ENCODE measurements at places on chromosomes 12 and 14. TPM values are rescaled to one million over a fixed set of nuclear protein-coding genes. Genes with fewer than 3 reads are reported as not detected.

The KLRG1 gene
- total RNA-seq = not detected

- H3K4me1 ChIP-seq = no peaks in the 10 kb centered on the region
- H3K27me3 ChIP-seq = peaks cover 14% of the 10 kb centered on the region
- DNase-seq = no peak
- H3K4me3 ChIP-seq = no peak overlapping the region
- no peak overlapping the region for H3K27ac ChIP-seq
These were observed 41.1 kb downstream of the GRIP1 start for GRCh38 chr12:66637699-66638301.

DNA sequence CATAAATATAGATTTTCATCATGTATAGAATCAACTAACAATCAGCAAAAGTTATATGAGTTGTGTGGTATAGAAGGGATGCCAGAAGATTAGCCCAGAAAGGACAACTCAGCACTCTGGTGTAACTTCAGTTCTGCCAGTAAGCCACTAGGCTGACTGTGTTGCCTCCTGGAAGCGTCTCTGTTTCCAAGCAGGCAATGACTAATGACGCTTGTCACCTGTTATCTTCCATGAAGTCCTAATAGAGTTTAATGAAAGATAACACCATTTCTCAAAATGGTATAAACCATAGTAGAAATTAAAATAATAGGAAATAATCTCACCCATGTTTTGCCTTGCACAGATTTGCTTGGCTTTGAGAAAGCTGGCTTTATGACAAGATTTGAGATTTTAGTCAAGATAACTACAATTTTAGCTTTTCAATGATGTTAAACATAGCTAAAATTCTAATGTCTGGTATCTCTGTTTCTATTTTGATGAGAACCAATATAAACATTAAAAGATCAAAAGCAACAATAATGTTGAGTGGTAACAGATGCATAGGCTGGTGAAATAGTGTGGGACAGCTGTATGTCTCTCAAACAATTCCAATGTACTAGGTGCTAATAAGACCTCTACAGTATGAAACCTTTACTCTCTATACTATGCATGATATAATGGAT, 9.0 kb upstream of the RNU6-7 start:
- H3K4me1 ChIP-seq = peaks cover 8% of the 10 kb centered on the region
- no peak for DNase-seq
- no peak overlapping the region for H3K4me3 ChIP-seq
- H3K27me3 ChIP-seq = peaks cover 10% of the 10 kb centered on the region
- H3K27ac ChIP-seq = no peak overlapping the region

- no peaks in the 10 kb centered on the region for H3K36me3 ChIP-seq
- H3K4me1 ChIP-seq = no peaks in the 10 kb centered on the region
- H3K4me3 ChIP-seq = peak overlapping the region; percentile 55
- no peak overlapping the region for H3K27ac ChIP-seq
These were observed 42.8 kb downstream of the PRICKLE1 start for GRCh38 chr12:42546709-42547108.

The AICDA gene
- total RNA-seq = not detected

DNA sequence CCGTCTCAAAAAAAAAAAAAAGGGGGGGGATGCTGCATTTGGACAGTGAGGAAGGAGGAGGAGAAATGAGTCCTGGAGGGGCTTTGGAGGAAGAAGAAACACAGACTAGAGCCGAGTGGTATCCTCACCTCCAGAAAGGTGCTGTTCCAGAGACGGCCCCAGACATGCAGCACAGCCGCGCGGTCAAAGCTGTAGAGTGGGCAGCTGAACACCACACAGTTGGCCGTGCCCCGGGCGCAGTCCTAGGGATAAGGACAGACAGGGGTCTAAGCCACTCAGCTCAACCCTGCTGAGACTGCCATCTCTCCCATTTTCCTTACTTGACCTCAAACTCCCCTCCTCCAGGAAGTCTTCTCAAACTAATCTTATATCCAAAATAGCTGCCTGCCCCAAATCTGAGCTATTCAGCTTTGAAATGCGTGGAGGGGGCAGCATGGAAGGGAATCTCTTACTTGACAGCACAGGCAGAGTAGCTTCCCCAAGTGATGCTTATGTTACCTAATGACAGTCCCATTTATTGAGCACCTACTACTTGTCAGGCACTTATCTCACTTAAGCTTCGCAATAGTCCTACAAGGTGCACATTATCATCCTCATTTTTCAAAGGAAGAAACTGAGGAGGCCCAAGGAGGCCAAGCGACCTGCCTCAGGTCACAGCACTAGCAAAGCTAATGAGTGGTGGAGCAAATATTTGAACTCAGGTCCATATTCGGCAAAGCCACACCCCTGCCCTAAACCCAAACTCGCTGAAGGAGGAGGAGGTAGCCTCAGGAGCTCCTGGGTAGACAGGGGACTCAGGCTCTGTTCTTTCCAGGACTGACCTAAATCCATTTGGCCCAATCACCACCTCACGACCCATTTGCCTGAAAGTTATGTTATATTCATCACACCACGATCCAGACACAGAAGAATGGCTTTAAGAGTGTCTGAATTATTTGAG, 18.7 kb downstream of the ITGA7 start:
- H3K36me3 ChIP-seq = no peaks in the 10 kb centered on the region
- no peak overlapping the region for H3K4me3 ChIP-seq
- H3K27ac ChIP-seq = no peak overlapping the region
- no peaks in the 10 kb centered on the region for H3K4me1 ChIP-seq
- peaks cover 15% of the 10 kb centered on the region for H3K27me3 ChIP-seq

The PTPRR gene
- 1.3 TPM for total RNA-seq

GRCh38 chr14:23610815-23611289, 25.3 kb upstream of the DHRS2 start:
- H3K27me3 ChIP-seq = peaks cover 40% of the 10 kb centered on the region
- no peak overlapping the region for H3K4me3 ChIP-seq
- H3K27ac ChIP-seq = no peak overlapping the region

GRCh38 chr12:8556531-8557097, 15.9 kb upstream of the CLEC4E start:
- H3K27me3 ChIP-seq = peaks cover 6% of the 10 kb centered on the region
- H3K4me1 ChIP-seq = peaks cover 7% of the 10 kb centered on the region
- no peak overlapping the region for H3K4me3 ChIP-seq
- no peaks in the 10 kb centered on the region for H3K36me3 ChIP-seq
- H3K27ac ChIP-seq = no peak overlapping the region

The PLEKHD1 gene
- 0.05 TPM for total RNA-seq

The GPR84 gene
- total RNA-seq = not detected

GRCh38 chr14:89308232-89308959, 108.6 kb downstream of the FOXN3 start:
- H3K36me3 ChIP-seq = no peaks in the 10 kb centered on the region
- H3K4me1 ChIP-seq = peaks cover 48% of the 10 kb centered on the region
- no peak overlapping the region for H3K4me3 ChIP-seq
- DNase-seq = peak; percentile 11
- H3K27me3 ChIP-seq = peaks cover 1% of the 10 kb centered on the region
- H3K27ac ChIP-seq = peak overlapping the region; percentile 46

DNA sequence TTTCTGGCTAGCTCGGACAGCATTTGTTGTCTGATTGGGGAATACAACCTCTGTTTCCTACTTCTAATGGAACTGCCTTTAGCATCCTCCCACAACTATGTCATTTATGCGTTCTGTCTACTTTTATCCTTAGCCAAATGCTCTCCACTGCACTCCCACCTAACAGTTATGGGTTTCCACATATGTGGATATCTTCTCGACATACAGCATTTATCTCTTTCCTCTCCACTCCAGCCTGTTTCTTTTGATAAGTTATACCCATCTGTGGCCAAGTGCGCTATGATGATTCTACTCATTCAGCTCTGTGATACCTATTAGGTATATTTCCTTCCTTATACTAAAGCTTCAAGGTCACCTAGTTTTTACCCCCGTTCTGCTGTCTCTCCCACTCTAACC, 122.2 kb upstream of the NAP1L1 start:
- H3K4me1 ChIP-seq = peaks cover 5% of the 10 kb centered on the region
- H3K27me3 ChIP-seq = no peaks in the 10 kb centered on the region
- DNase-seq = no peak
- H3K27ac ChIP-seq = no peak overlapping the region

DNA sequence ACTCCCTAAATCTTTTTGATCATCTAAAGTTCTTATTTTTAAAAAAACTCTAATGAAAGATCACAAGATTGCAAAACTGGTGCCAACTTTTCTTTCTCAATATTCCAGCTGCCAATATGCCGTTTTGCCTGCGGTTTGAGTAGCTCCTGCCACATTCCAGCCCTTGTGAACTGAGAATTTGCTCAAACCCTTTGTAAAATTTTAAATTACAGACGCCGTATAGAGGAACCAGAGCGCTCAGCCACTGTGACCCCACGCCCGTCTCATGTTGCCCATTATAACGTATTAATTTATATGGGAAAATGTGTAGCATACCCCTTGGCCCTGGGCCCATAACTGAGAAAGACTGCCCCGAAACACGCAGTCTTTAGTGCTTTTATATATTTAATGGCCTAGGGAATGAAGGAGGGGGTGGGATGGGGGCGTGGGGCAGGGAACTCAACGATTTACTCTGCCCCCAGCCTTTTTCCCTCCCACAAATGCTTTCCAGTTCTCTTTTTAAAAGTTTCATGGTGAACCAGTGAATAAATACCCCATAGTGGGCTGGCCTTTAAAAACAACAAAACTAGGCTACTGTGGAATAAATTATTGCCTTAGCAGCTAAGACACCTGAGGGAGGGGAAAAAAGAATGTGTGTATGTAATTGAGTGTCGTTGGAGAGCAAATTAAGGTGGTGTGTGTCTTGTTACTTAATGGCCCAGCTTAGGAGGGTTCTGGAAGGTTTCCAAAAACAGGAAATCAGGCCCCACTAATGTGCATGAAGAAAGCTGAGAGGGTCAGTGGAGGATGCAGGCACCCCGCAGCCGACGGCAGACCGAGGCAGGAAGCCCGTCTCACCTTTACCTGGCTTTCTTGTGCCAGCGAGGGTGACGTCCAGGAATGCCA, 45.7 kb upstream of the RFLNA start:
- H3K4me1 ChIP-seq = no peaks in the 10 kb centered on the region
- H3K36me3 ChIP-seq = peaks cover 14% of the 10 kb centered on the region
- peaks cover 57% of the 10 kb centered on the region for H3K27me3 ChIP-seq
- no peak overlapping the region for H3K27ac ChIP-seq

DNA sequence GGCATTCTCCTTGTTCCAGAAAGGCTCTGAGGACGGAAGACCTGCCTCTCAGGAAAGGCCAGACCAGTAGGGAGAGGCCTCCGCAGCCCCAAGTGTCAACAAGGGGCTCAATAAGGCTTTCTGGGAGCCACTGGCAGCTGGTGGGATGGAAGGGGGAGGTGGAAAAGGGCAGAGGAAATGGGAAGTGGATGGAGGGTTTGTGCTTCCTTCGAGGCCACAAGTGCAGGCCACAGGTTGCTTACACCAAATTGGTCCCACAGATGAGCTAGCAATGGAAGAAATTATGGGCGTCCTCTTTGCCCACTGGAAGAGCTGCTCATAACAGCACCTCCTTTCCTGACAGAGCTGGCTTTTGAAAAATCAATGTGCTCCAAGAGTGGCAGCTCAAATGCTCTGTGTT, 28.2 kb downstream of the P2RX4 start:
- H3K27ac ChIP-seq = no peak overlapping the region
- no peaks in the 10 kb centered on the region for H3K4me1 ChIP-seq
- H3K4me3 ChIP-seq = no peak overlapping the region
- peaks cover 2% of the 10 kb centered on the region for H3K27me3 ChIP-seq
- H3K36me3 ChIP-seq = peaks cover under 1% of the 10 kb centered on the region

DNA sequence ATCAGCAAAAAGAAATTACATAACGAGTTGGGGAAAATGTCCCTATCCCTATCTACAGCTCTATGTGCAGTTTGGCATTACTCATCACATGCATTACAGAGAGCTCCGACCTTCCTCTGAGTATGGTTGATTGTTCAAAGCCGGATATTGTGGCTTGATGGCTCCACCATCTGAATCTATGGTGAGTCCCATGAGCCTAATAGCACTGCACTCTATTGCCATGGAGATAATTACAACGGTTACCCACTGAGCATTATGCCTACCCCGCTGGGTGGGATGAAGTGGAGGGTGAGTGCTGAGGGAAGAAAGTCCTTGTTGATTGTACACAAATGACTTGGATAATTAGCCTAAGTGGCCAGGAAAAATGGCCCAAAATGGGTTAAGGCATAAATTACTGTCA, 800.5 kb downstream of the NRXN3 start:
- H3K27ac ChIP-seq = no peak overlapping the region
- H3K4me3 ChIP-seq = no peak overlapping the region
- H3K4me1 ChIP-seq = peaks cover 73% of the 10 kb centered on the region
- H3K36me3 ChIP-seq = peaks cover 8% of the 10 kb centered on the region
- peak; percentile 4 for DNase-seq
- H3K27me3 ChIP-seq = no peaks in the 10 kb centered on the region

DNA sequence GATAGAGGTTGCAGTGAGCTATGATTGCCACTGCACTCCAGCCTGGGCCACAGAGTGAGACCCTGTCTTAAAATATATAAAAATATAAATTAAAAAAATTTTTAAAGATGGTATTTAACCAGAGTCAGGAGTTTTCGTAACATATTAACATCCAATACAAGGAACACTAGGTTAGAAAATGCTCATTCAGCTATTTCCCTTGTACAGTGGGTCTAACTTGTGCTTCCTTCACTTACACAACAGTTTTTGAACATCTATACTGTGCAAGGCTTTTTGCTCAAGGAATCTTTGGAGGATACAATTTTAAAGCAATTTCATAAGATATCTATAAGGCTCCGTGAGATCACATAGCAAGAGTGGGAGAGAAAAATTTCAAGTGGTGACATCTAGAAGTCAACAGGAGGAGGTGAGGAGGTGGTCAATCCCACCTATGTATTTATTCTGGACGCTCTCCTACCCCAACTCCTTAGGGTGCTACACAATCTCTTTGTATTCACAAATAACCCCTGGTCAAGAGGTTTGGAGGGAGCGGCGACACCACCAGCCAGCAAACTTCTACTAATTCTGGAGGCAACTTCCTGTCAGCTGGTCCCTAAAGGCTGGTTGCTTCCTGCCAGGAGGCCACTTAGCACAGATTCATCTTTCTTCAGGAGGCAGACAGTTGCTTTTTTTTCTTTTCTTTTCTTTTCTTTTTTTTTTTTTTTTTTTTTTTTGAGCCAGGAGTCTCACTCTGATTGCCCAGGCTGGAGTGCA, 22.2 kb downstream of the DUSP16 start:
- no peak for DNase-seq
- no peaks in the 10 kb centered on the region for H3K27me3 ChIP-seq
- no peaks in the 10 kb centered on the region for H3K36me3 ChIP-seq
- peaks cover 5% of the 10 kb centered on the region for H3K4me1 ChIP-seq
- H3K27ac ChIP-seq = no peak overlapping the region

DNA sequence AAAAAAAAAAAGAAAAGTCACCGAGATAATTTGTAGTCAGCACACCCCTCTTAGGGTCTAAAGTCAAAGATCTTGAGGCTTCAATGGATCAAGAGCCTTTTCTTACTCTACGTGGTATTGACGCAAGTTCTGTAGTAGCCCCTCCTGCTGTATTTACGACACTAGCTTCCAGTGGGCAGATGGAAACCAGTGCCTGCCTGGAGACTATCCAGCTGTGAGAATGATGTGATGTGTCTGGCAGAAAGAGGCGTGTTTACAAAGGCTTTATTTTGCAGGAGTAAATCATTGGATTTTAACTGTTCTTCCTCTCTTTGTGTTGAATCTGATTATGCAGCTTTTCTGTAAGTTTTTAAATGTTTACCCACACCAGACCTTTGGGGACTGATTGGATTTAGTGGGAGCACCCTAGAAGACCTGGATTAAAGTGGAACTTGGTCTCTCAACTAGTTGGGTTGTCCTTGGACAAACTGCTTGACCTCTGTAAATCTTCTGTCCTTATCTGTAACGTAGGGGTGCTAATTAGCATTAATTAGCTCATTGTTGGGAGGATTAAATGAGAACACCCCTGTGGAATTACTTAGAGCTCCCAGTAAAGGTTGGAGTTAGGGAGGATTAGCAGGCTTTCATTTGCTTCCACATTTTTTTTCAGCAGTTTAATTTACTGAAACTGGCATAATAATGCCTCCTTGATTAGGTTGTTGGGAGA, 72.4 kb downstream of the RASSF3 start:
- peaks cover 23% of the 10 kb centered on the region for H3K4me1 ChIP-seq
- peaks cover 4% of the 10 kb centered on the region for H3K36me3 ChIP-seq
- DNase-seq = no peak
- H3K27ac ChIP-seq = no peak overlapping the region
- H3K27me3 ChIP-seq = peaks cover 2% of the 10 kb centered on the region
- H3K4me3 ChIP-seq = no peak overlapping the region

The ESRRB gene
- total RNA-seq = not detected

All from HFFc6 (cell line).